Aorta (tissue), 5 donors: ENCODE measurements at places on chromosomes 2 and 18. TPM values are rescaled to one million over a fixed set of nuclear protein-coding genes. Genes with fewer than 3 reads are reported as not detected.

DNA sequence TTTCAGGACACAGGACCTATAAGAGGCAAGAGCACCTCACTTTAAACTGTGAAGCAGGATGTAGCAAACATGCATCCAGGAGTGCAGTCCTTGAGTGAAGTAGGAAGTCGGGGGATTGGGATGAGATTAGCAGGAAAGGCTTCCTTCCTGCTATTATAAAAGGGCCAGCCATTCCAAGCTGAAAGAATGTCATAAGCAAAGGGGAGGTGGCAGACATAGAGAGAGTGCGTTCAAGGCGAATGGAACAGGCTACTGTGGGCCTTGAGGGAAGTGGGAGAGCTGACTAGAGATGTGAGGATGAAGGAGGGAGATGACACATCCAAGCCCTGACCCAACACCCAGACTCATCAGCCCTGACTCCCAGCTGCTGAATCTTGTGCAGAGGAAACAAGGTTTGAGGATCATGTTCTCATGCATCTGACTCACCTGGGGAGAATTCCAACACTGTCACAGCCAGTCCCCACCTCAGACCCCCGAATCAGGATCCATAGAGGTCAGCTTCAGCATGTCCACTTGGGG lies 63.9 kb downstream of the GYPC start:
- no peaks in the 10 kb centered on the region for H3K4me1 ChIP-seq
- H3K4me3 ChIP-seq: no peak overlapping the region
- H3K27me3 ChIP-seq: no peaks in the 10 kb centered on the region
- no peak for DNase-seq

- no peak overlapping the region for H3K27ac ChIP-seq
- H3K4me1 ChIP-seq: peaks cover 3% of the 10 kb centered on the region
- no peaks in the 10 kb centered on the region for H3K36me3 ChIP-seq
These were observed 88.3 kb downstream of the RHOB start for GRCh38 chr2:20534913-20535801.

GRCh38 chr2:203453858-203454451 lies 81.1 kb downstream of the RAPH1 start:
- no peaks in the 10 kb centered on the region for H3K27me3 ChIP-seq
- no peaks in the 10 kb centered on the region for H3K4me1 ChIP-seq
- no peak overlapping the region for H3K4me3 ChIP-seq
- no peaks in the 10 kb centered on the region for H3K36me3 ChIP-seq

GRCh38 chr2:68475110-68475509 lies 7.7 kb downstream of the APLF start:
- no peaks in the 10 kb centered on the region for H3K27me3 ChIP-seq
- H3K4me3 ChIP-seq: no peak overlapping the region
- no peaks in the 10 kb centered on the region for H3K4me1 ChIP-seq
- H3K27ac ChIP-seq: no peak overlapping the region
- H3K36me3 ChIP-seq: no peaks in the 10 kb centered on the region
- DNase-seq: no peak

DNA sequence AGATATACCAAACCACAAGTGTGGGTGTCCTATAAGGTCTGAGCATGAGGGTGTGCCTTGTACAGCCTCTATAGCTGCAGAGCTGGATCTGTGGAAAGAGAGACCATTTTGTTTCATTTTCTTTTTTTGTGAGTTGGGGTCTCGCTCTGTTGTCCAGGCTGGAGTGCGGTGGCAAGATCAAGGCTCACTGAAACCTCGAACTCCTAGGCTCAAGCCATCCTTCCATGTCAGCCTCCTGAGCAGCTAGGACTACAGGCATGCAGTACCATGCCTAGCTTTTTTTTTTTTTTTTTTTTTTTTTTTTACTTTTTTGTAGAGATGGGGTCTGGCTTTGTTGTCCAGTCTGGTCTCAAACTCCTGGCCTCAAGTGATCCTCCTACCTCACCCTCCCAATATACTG lies 10.7 kb downstream of the KIF3C start:
- H3K4me3 ChIP-seq: no peak overlapping the region
- no peaks in the 10 kb centered on the region for H3K36me3 ChIP-seq
- no peaks in the 10 kb centered on the region for H3K4me1 ChIP-seq
- no peak for DNase-seq
- no peaks in the 10 kb centered on the region for H3K27me3 ChIP-seq

GRCh38 chr2:160940699-160941098 lies 219.5 kb upstream of the TANK start:
- no peak for DNase-seq
- no peak overlapping the region for H3K27ac ChIP-seq
- H3K4me3 ChIP-seq: no peak overlapping the region
- H3K4me1 ChIP-seq: peaks cover 1% of the 10 kb centered on the region

GRCh38 chr2:224836263-224836662 lies 120.1 kb upstream of the CCDC195 start:
- no peak overlapping the region for H3K4me3 ChIP-seq
- peaks cover 2% of the 10 kb centered on the region for H3K36me3 ChIP-seq
- no peak overlapping the region for H3K27ac ChIP-seq
- H3K4me1 ChIP-seq: no peaks in the 10 kb centered on the region
- no peak for DNase-seq
- no peaks in the 10 kb centered on the region for H3K27me3 ChIP-seq

DNA sequence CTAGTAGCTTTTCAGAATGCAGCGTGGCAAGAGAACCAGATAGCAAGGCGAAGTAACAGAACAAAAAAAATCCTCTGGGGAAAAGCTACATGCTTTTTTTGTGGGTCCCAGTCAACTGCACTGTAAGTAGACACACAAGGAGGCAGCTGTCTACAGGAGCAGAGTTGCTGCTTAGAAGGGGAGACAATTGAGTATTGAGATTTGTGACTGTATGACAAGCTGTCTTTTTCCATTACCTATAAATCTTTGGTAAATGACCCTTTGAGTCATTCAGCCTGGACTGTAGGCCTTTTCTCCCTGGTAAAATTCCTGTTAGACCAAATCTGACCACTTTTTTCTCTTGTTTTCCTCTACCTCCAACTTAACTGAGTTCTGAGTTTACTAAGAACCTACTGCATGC lies 144.1 kb upstream of the FOSL2 start:
- no peak overlapping the region for H3K4me3 ChIP-seq
- no peak overlapping the region for H3K27ac ChIP-seq
- no peaks in the 10 kb centered on the region for H3K4me1 ChIP-seq
- H3K27me3 ChIP-seq: no peaks in the 10 kb centered on the region
- H3K36me3 ChIP-seq: no peaks in the 10 kb centered on the region

DNA sequence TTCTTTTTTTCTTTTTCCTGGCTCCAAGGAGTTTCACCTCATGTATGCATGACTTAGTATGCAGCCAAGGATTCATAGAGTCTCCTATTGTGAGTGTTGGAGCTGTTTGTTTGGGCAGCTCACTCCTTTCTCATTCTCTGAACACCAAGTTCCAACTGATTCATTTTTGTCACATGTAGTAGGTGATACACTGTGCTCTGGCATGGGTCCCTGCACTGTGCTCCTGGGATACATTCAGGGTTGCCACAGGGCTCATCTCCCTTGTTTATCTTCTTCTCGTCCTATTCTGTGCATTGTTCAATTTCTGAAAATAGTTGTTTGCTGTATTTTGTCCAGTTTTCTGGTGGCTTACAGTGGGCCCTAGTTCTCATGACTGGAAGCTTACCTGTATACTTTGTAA lies 96.8 kb downstream of the ZNF407 start:
- no peak overlapping the region for H3K27ac ChIP-seq
- DNase-seq: no peak
- no peak overlapping the region for H3K4me3 ChIP-seq
- H3K4me1 ChIP-seq: no peaks in the 10 kb centered on the region
- H3K36me3 ChIP-seq: no peaks in the 10 kb centered on the region

DNA sequence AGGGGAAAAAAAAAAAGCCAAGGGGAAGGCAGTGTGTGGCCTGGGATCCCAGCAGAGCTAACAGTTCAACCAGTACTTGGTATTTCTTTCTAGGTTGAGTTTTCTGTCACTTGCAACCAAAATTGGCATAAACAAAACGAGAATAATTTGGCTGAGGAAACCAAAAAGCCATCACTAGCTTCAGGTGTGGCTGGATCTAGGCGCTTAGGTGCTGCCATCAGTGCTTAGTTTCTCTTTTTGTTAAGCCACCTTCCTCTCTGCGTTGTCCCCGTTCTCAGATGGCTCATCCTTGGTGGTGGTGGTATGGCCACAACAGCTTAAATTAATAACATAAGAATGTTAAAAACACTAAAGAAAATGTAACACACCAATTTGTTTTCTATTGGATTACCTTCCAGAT lies 2.4 kb downstream of the EFHD1 start:
- no peaks in the 10 kb centered on the region for H3K27me3 ChIP-seq
- peaks cover 3% of the 10 kb centered on the region for H3K36me3 ChIP-seq
- no peak overlapping the region for H3K27ac ChIP-seq
- DNase-seq: no peak
- peaks cover 7% of the 10 kb centered on the region for H3K4me1 ChIP-seq
- peak overlapping the region; percentile 32 for H3K4me3 ChIP-seq

GRCh38 chr2:235215248-235215647 lies 263.4 kb downstream of the SH3BP4 start:
- H3K4me3 ChIP-seq: no peak overlapping the region
- no peaks in the 10 kb centered on the region for H3K27me3 ChIP-seq
- no peaks in the 10 kb centered on the region for H3K36me3 ChIP-seq
- no peak for DNase-seq

DNA sequence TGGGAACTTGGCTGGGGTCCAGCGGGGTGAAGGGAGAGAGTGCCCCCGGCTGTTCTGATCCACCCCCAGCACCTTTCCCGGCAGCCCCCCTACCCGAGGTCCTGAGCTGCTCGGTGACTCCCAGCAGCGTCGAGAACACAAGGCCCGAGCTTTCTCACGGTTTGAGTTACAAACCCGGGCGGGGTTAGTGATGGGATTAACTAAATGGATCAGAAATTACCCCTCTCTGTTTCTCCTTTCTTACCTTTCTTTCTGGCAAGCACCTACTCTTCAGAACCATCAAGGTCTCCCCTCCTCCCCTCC lies 139.4 kb upstream of the GPC1 start:
- H3K27ac ChIP-seq: no peak overlapping the region
- H3K27me3 ChIP-seq: no peaks in the 10 kb centered on the region
- H3K36me3 ChIP-seq: no peaks in the 10 kb centered on the region
- H3K4me1 ChIP-seq: no peaks in the 10 kb centered on the region
- DNase-seq: no peak

DNA sequence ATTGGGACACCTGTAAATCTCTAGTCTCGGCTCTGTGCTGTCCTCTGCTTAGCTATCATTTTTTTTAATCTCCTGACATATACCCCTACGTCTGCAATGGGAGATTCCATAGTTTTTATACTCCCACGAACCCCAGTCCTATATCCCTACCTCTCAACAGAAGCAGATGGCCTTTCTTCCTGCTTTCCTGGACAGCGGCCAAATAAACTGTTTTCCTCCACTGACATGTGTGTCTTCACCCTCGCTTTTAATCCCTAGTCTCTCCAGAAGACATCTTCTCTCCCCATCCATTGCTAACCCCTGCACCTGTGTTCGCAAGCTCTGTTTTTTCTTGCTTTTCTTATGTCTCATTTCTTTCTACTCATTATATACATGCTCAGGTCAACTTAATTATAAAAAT lies 395.4 kb downstream of the EPHA4 start:
- no peak overlapping the region for H3K4me3 ChIP-seq
- no peak overlapping the region for H3K27ac ChIP-seq
- no peaks in the 10 kb centered on the region for H3K4me1 ChIP-seq
- H3K27me3 ChIP-seq: no peaks in the 10 kb centered on the region

DNA sequence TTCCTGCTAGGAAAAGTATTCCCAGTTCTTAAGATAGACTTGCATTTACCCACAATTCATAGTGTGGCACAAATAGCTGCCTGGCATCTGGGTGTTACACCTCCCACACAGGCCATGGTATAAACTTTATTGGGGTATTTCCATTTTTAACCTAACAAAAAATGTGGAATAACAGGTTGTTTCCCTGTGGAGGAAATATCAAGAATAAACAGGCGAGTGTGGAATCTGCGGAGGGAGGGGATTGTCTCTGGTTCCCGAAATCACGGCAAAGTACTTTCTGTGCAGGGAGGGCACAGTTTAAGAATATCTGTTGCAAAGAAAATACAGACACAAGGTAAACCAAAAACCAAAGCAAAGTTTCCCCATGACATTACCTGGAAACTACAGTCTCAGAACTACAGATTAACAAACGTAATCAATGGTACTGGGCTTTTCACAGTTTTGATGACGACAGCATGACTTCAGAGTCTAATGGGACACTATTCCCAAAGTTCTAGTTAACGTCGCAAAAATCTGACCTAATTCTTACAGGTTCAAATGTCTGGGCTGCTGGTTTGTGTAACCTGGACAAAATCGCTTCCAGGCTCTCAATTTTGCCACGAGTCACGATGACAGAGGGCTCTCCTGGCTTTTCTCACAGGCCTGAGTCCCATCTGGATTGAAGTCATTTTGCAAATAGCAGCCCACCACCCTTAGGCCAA lies 1.4 kb downstream of the STARD7 start:
- no peaks in the 10 kb centered on the region for H3K27me3 ChIP-seq
- peak overlapping the region; percentile 77 for H3K4me3 ChIP-seq
- no peak overlapping the region for H3K27ac ChIP-seq
- no peaks in the 10 kb centered on the region for H3K36me3 ChIP-seq
- no peak for DNase-seq
- H3K4me1 ChIP-seq: no peaks in the 10 kb centered on the region

DNA sequence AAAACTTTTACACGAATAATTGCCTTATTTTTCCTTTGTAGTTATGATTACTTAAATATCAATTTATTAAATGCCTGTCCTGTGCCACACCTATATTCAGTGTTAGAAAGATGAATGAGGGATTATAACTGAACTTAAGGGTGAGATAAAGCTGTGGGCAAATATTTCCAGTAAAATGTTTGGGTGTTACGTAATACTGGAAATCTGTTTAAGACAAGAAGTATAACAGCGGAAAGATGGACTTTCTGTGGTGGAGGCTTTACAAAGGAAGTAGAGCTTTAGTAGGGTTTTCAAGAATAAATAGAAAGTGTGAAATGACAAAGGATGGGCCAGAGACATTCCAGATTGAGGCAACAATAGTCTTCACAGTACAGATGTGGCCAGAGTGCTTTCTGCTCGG lies 927.0 kb downstream of the DPP10 start:
- H3K4me3 ChIP-seq: no peak overlapping the region
- DNase-seq: no peak
- H3K4me1 ChIP-seq: no peaks in the 10 kb centered on the region
- H3K27ac ChIP-seq: no peak overlapping the region
- H3K36me3 ChIP-seq: no peaks in the 10 kb centered on the region

GRCh38 chr18:10232062-10232461 lies 222.4 kb upstream of the APCDD1 start:
- H3K4me3 ChIP-seq: no peak overlapping the region
- no peaks in the 10 kb centered on the region for H3K36me3 ChIP-seq
- no peaks in the 10 kb centered on the region for H3K4me1 ChIP-seq
- H3K27me3 ChIP-seq: no peaks in the 10 kb centered on the region
- no peak overlapping the region for H3K27ac ChIP-seq
- DNase-seq: no peak

- H3K4me1 ChIP-seq: no peaks in the 10 kb centered on the region
- no peaks in the 10 kb centered on the region for H3K36me3 ChIP-seq
- no peak for DNase-seq
- H3K27me3 ChIP-seq: no peaks in the 10 kb centered on the region
- no peak overlapping the region for H3K27ac ChIP-seq
- no peak overlapping the region for H3K4me3 ChIP-seq
These were observed 92.5 kb downstream of the SRBD1 start for GRCh38 chr2:45518546-45518945.

The APCDD1 gene
- 7.6 TPM for total RNA-seq

The PDCD1 gene
- 0.75 TPM for total RNA-seq

The FBXO41 gene
- 4.7 TPM for total RNA-seq

The SF3B1 gene
- 337 TPM for total RNA-seq

The ZFAND2B gene
- 40.7 TPM for total RNA-seq

The LRP2 gene
- total RNA-seq: not detected

The HS1BP3 gene
- total RNA-seq: 34.8 TPM

The CELF4 gene
- total RNA-seq: not detected

The SPATA3 gene
- not detected for total RNA-seq

The RAB31 gene
- 107 TPM for total RNA-seq
